Lung microvascular endothelial cell (primary cell): ENCODE measurements at places on chromosomes 4 and X.

DNA sequence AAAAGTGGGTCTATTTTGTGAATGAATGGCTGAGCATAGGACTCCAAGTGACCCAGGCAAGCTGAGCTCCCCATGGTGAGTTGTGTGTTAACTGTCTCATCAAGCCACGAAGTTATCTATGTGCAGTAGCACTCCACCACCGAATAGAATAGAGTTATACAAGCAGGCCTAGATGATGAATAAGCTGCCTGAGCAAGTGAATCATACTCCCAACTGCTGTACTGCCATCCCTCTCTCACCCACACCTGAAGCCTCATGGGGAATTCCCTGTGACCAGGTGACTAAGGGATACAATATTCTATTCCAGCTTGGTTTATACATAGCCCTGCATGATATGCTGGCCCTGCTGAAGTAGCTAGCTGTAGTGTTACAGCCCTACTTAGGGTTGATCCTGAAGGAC lies 38.7 kb downstream of the KDM5C start:
- no peak for DNase-seq

DNA sequence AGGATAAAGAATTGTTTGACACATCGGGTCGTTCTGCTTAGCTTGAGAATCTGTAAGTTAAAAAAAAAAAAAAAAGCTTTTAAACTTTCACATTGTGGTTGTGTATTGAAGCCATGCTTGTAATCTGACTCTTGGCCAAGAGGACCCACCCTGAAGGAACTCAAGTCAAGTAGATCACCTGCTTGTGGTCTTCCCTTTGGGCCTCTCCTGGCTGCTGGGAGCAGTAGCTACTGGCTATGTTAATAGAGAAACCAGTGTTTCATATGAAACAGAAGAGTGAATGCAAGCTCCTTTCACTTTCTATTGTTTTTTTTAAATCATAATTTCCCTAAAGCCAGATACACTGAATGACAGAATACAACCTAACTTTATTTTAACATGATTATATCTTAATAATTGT lies 402.4 kb upstream of the NDST4 start:
- DNase-seq, result no peak

GRCh38 chr4:83771113-83771705 lies 235.3 kb downstream of the GPAT3 start:
- peak; percentile 37 for DNase-seq

DNA sequence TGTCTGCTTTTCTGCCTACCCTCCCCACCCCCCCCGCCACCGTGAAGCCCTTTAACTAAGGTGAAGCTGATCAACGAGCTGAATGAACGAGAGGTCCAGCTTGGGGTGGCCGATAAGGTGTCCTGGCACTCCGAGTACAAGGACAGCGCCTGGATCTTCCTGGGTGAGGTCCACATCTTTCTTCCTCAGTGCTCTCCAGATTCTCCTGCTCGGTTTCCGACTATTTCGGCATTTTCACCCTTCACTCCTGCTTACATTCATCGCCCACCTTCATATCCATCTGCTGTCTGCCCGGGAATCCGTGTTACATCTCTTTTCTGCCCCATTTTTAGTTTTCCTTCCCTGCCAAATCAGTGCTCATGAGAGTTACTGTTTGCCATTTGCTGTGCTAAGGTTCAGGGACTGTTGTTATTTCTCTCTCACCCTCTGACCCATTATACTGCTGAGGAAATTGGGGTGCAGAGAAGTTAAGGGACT lies 459 bp downstream of the RBMX2 start:
- DNase-seq, result no peak

DNA sequence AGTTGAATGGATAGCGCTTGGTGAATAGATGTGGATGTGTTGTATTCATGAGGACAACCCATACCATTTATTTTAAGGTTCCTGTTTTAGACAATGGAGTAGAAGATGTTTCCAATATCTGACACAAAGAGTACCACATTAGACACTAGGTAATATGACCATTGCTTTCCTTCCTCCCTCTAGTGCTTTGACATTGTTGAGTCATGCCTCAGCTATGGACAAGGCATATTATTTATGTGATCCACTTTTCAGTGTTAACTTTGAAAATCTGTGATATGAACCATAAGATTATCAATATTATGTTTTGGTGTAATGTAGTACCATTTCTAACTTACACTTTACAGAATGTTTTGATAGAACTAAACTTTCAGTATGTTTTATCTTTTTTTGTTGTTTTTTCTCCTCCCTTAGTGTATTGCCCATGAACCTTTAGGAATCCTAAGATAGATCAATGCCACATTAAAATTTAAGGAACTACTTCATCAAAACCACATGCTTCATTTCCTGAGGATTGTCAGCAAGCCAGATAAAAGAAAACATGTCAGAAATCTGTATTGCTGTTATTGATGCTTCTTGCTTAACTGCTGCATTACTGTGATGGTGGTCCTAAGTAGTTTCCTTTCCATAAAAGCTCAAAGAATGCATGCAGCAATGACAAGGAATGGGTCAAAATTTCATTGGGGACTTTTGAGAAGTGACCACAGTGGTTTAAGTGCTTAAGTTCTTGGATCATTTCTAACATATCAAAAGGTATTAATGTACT lies 105.0 kb downstream of the PCDH7 start:
- DNase-seq, result no peak

DNA sequence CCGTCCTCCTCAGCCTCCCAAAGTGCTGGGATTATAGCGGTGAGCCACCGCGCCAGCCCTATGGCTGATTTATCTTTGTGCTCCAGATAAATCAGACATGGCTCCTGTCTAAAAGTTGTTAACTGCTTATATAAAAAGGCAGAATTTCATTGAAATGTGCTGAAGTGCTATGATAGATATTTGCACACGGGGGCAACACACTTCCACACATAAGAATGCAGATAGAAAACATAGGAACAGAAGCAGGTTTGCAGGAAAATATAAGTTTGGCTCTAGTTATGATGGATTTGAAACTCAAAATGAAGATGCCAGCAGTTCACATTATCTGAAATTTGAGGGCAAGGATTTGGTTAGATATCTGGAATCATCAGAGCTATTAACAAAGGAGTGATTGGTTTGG lies 163.1 kb upstream of the SLITRK2 start:
- no peak for DNase-seq

- no peak for DNase-seq
Measured at GRCh38 chr4:100823993-100824323, 306.1 kb upstream of the EMCN start.

DNA sequence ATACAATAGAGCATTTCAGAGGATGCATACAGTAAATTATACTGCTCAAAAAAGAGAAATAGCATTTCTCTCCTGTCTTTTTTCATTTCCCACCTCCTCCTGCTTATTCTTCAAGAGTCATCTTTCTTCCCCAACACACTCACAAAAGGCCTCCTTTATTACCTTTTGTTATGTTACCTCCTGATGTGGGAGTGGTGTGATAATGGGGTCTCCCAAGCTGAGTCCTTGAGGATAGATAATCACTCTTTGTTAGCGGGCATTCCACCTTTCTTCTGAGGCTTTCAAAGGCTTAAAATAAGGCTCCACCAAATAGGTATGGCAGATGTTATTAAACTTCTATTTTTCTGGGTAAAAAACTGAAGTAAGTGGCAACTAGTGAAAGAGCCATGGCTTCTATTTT lies 159.8 kb downstream of the CPEB2 start:
- no peak for DNase-seq

DNA sequence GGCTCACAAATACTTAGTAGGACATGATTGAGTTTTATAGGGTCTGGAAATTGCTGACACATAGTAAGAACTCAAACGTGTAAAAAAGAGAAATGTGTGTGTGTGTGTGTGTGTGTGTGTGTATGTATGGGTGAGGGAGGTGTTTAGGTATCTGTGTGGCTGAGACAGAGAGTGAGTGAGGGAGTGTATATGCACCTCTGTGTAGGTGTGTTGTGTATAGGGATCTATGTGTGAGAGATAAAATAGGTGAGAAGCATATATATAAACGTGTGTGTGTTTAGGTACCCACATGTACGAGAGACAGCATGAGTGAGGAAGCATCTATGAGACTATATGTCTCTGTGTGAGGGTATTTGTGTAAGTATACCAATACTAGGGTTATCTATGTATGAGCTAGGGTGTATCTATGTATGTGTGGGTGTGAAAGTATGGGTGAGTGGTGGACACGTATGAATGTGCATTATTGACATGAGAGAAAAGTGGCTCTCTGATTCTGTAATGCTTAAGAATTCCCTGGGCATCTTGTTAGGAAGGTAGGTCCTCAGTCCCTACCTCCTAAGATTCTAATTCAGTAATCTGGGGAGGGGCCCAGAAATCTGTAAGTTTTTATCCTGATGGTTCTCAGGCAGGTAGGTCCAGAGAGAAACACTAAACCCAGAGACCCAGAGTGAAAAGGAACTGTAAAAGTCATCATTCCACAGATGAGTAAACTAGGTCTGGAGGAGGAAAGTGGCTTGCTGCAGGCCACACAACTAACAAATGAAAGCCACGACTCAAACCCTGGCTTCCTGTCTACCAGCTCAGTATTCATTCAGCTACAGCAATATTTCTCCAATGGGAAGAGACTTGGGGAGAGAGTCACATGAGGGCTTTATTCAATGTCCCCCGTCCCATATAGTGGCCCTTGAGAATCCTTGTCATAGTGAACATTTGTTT lies 237.0 kb downstream of the IDS start:
- DNase-seq, result no peak

DNA sequence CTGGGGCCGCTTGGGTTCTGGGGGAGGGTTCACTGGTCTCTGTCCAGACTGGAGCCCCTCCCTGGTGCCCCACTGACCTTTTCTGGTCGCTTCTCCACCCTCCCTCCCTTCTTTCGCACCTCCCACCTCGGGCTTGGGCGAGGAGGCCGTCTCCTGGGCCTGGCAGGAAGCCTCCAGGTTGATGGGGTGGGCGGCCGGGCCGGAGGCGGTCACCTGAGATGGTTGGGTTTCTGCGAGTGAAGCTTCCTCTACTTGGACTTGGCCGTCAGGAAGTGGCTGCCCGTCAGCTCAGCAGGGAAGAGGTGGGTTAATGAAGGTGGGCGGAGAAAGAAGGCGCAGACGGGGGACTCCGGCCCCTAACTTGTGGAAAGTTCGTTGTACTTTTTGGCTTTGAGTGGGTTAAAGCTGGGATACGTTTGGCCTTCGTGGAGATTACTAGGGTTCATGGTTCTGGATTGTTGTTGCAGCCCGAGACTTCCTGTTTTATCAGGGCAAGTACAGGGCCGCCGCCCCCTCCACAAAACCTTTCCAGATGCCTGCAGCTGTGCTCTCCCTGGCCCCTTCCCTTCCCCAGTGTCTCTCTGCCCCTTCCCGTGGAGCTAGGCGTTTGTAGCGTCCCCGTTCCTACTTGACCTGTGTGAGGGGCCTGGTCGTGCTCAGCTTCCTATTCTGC lies 1.2 kb downstream of the AKAP17A start:
- DNase-seq, result peak; percentile 26
